ENCODE measurements at places on chromosomes 5 and 9.

GRCh38 chr5:21806943-21807342 is 1046.2 kb downstream of the CDH12 start:
- DNase-seq: peak; percentile 32

DNA sequence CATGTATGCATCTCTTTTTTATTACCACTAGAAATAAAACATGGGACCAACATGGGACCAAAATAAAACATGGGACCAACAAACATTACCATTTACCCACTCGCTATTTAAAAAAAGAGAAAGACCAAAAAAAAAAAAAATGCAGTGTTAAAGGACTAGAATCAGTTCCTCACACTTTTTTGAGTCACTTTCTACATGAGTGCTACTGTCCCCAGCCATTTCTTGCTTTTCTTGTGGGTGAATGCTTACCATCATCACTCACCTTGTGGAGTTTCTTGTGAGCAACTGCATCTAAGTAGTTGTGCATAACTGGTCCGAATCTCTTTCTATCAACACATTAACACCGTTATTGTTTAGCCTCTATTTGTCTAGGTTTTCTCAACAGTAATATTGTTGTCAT is 493.6 kb upstream of the RIOK2 start:
- DNase-seq: no peak

DNA sequence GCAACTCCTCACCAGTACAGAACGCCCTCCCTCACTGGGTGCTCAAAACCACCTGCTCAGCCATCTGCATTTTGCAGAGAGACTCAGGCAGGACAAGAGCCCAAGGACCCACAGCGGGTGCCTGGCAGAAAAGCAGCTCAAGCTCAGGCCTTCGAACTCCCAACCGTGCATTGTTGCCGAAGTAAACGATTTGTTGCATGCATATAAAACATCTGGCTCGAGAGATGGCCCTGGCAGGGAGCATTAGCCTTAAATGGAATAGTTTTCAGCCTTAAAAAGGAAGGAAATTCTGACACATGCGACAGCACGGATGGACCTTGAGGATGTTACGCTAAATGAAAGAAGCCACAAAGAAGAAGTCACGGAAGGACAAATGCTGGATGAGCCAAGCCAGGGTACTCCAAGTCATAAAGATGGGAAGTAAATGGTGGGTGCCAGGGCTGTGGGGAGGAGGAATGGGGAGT is 160.4 kb upstream of the PHYKPL start:
- no peak for DNase-seq

DNA sequence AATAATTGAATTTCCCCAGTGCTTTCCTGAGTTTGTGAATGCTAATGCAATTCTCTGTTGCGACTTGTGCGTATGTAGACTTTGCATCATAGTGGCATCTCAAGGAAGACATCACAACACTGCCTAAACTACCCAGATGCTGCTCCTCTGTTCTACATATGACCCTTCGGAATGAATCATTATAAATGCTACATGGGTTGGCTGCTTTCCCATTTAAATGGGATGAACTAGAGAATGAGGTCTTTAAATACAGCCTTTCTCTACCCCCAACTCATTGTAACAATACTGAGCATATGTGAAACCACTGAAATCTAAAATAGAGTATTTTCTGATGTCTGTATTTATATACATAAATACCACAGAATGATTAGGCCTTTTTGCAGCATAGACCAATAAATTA is 136.6 kb upstream of the ICE1 start:
- DNase-seq: no peak

- DNase-seq: no peak
These were observed 32.4 kb upstream of the CKS2 start for GRCh38 chr9:89278551-89278950.

GRCh38 chr5:1731091-1731639 is 68.5 kb downstream of the MRPL36 start:
- no peak for DNase-seq

GRCh38 chr5:171842777-171843328 is 57.2 kb downstream of the SMIM23 start:
- DNase-seq: no peak

- DNase-seq: no peak
These were observed 20.7 kb upstream of the ROPN1L start for GRCh38 chr5:10420932-10421331.

GRCh38 chr5:136749016-136749415 is 383.7 kb upstream of the TRPC7 start:
- DNase-seq: no peak

DNA sequence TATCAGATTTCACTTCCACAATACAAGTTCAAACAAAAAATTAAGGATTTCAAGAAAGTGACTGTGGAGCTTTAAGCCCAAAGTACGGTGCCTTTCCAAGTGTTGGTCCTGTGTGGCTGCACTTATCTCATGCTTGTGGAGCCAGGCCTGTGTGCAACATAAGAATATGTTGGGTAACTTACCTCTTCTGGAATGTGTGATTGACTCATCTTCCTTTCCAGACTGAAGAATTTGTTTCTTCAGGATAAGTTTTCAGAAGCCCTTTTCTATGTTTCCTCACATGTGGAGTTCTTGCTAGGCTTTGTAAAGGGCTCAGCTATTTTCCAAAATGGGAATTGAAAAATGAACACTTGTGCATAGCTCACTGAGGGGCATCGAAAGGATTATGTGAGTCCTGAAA is 485.1 kb upstream of the PAPPA start:
- DNase-seq: peak; percentile 76

- DNase-seq: peak; percentile 84
These were observed 1.0 kb downstream of the MRPS2 start for GRCh38 chr9:135501261-135502167.

- DNase-seq: no peak
These were observed 24.2 kb downstream of the ABO start for GRCh38 chr9:133250741-133251170.

- peak; percentile 71 for DNase-seq
These were observed 156.3 kb upstream of the FST start for GRCh38 chr5:53323943-53324642.

DNA sequence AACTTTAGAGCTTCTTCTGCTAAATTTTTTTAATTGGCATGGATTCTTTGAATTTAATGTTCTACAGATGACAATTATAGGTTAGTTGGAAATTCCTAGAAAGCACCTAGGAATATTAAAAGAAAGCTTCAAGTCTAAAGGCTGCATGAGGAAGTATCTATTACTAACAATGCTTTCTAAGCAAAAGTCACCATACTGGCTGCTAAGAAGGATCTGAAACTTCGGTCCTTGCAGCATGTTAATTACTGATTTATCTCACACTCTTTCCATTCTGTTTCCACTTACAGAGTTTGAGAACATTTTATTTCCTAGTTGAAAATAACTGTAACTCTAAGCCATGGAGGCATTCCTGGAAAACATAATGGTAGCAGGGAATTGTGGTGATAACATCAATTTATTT is 8.4 kb downstream of the SEMA6A start:
- no peak for DNase-seq

GRCh38 chr5:29061381-29061780 is 2023.0 kb upstream of the CDH9 start:
- no peak for DNase-seq

GRCh38 chr5:6486074-6486473 is 37.4 kb downstream of the UBE2QL1 start:
- DNase-seq: no peak

DNA sequence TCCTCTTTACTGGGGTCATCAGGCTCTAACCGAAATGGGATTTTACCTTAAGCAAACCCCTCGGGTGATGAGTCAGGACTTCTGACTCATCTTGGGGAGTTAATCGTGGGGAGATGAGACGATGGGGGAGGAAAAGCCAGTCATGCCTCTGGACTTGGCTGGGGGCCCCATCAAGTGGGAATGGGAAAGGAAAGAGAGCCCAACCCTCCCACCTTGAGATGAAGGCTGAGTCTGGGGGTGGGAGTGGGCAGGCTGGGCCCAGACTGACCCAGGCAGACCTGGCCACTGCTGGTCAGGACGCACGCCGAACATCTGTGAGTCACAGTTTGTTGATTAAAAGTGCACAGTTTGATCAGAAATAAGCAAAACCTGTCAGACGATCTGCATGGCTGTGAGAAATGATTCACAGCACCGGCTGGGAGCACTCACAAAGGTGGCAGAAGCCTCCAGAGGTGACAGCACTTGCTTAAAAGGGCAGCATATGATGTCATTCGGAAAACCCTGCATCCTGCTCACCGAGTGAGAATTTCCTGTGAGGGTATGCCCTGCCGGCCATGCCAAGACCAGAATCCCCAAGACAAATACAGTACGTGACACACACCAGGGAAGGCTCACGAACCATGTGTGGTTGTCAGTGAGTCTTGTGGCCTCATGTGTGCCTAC is 50.0 kb upstream of the SLC25A51 start:
- DNase-seq: peak; percentile 95

DNA sequence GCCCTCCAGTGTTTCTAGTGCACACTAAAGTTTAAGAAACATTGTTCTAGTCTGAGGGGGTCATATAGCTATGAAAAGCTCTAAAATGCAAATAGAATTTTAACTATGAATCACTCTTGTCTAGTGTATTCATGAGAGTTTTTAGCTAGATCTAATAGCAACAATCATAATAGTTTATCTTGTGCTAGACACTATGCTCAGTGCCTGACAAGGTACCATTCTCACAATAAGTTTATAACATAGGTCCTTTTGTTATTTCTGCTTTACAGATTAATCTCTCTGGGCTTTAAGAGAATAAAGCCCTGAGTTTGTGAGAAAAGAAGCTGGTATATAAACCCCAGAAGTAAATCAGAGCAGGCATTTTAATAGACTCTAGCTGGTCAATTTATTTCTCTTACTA is 2120.7 kb downstream of the MAT2B start:
- no peak for DNase-seq

- peak; percentile 78 for DNase-seq
These were observed 3.2 kb downstream of the ATOSB start for GRCh38 chr9:35112257-35113020.

DNA sequence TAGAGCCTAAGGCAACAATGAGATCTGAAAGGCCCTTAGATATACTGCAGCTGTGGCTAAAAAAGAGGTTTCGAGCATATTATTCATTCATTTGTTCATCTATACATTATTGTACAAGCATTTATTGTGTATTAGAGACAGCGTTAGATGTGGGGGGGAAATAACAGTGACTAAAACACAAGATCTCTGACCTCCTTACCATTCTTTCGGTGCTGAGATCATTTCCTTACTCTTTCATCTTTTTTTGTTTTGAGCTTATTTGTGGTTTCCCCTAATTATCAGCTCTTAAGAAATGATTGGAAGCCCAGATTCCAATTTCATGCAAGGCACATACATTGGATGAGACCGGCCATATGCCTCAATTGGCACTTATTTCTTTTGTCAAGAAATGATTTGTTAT is 113.2 kb downstream of the SEC61B start:
- no peak for DNase-seq

- DNase-seq: no peak
These were observed 165.2 kb downstream of the MAPKAP1 start for GRCh38 chr9:125541840-125542243.

DNA sequence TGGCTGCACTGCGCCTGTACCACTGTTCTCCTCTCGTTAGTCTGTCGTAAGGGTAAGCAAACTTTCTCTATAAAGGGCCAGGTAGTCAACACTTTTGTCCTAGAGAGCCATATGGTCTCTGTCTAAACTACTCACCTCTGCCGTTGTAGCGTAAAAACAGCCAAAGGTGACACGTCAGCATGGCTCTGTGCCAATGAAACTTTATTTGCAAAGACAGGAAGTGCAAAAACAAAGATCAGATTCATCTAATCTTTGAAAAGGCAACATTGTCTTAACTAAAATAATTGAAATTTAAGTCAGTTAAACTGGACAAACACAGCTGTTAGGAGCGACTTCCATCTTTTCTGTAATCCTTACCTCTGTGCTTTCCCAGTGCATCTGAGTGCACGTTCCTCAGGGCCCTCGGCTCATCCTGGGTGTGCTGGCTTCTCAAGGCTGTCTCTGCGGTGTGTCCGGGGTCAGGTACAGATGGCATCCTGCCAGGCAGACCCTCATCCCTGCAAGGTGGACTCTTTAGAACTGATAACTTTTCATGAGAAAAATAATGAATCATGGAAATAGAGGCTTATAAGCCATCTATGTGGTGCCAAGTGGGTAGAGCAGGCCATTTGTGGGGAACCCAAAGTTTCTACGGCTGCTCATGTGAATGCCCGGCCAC is 35.2 kb upstream of the IRX4 start:
- DNase-seq: no peak

DNA sequence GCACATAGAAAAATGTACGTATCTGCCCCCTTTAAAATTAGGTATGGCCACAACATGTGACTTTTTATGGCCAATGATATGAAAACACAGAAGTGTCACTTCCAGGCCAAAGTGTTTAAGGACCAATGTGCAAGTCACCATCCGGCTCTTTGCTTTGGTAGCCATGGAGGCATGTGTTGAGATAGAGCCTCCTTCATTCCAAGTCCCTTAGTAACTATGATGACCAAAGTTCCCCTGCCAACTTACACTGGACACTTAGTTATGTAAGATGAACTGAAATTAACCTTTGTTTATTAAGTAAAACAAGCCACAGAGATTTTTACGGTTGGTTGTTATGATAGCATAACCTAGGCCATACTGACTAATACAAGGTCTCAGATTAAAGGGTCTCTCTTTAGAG is 51.0 kb downstream of the FBN2 start:
- no peak for DNase-seq

DNA sequence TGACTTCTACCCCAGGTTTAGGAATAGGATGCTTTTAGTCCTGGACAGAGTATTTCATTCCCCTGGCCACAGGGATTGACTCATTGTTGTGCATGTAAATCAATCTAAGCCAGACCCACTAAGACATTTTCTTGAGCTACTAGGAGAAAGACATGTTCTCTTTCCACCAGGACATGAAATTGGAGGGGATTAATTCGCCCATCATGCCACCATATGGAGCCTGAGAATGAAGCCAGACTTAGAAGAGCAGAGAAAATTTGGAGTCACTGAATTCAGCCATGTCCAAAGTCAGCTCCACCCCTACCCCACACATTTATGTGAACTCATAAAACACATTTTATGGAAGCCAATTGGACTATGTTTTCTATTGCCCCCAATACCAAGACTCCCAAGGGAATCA is 322.5 kb downstream of the NFIB start:
- DNase-seq: no peak

DNA sequence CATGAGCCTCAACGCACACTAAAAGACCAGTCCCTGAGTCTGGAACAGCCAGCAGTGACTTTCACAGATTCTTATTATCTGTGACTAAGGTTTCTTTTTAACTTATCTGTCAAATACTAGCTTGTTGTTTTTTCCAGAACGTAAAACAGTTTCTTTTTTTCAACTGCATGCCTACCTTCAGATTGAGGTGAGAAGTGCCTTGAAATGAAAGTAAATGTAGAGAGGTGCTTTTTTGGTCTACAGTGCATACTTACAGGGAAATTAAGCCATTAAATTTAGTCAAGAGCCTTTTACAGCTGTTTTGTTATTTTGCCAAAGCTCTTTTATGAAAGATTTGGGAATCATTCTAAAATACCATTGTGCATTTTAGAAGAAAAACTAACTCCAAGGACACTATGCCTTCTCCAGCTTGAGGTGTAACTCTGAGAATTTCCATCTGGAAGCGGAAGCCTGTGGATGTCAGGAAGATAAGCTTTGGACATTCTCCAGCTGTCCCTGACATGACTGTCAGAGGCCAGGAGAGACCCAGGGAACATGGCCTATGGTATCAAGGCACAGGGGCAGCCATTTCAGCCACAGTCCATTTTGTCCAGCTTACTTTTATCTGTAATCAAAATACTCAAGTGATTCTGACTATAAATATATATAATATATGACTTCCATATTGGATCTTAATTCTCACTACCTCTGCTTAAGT is 230.3 kb downstream of the GLIS3 start:
- DNase-seq: no peak
